ENCODE measurements at places on chromosomes 7 and 10.

DNA sequence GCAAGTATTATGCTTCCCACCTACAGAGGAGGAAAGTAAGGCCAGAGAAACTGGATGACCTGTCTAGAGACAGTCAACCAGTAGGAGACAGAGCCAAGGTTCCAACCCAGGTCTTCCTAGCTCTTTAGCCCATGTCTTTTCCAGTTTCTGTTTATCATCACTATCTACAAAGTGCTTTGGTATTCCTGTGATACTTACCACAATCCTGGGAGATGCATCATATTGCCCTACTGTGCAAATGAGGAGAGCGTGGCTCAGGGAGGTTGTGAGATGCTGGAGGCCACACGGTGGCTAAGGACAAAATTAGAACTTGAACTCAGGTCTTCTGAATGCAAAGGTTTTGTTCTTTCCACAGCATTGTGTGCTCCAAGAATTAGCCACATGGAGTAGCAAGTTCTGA is 11.2 kb upstream of the PLEKHA1 start:
- no peak for DNase-seq

GRCh38 chr10:131921184-131921583 is 20.4 kb downstream of the PPP2R2D start:
- DNase-seq: no peak

- no peak for DNase-seq
These were observed 2.0 kb downstream of the SEMA3D start for GRCh38 chr7:85184599-85185423.

GRCh38 chr7:157459966-157460365 is 123.2 kb downstream of the DNAJB6 start:
- DNase-seq: no peak

GRCh38 chr10:308572-309085 is 173.4 kb downstream of the ZMYND11 start:
- no peak for DNase-seq

DNA sequence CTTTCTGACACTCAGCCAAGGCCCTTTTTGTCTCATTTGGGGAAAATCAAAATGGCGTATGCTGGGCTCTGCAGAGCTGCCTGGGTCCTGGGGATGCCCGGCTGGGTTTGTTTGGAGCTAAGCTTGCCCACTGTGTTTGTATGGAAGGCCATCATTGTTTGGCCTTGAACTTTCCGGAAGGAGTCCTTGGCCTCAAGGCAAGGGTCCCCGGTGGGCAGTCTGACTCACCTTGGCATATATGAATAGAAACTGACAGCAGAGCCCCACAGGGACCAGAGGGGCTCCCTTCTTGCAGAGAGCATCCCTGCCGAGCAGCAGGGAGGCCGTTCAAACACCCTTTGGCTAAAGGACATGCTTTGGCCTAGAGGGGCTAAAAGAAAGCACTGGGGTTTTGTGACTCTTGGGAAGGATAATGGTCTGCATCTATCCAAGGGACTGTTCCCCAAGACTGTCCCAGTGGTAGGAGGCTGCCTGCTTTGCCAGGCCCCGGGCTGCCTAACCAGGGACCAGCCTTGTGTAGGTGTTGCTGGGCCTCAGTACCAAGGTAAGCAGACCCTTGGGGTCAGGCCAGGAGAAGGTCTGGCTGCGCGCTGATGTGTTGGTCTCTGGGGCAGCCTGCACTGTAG is 15.0 kb downstream of the SLC18A2 start:
- no peak for DNase-seq

DNA sequence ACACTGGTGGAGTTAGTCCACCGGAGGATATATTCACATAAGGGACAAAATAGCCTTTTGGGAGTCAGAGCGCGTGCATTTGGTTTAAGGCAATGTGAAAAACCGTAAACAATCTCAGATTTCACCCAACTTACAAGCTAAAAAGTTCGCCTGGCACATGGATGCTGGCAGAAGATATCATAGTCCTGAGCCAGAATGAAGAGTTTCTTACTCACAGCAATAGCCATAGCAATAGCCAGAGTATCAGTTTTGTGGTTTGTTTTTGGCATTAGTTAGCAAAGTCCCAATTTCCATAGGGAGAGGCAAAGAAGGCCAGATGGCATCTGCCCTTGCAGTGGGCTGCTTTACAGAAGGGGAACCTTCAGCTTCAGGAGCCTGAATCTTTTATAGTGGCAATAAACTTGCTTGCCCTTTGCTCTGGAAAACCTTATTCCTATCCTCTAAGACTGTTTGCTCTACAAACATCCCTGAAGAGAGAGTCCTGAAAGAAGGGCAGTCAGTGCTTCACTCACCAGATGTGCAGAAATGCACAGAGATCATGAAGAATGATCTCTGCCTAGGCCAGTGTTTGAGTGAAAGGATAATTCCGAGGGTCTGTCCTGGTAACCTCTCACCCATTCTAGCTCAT is 28.7 kb upstream of the RSBN1L start:
- DNase-seq: no peak

GRCh38 chr7:46352004-46352954 is 431.2 kb upstream of the IGFBP3 start:
- no peak for DNase-seq

GRCh38 chr10:3853547-3854303 is 68.7 kb upstream of the KLF6 start:
- no peak for DNase-seq

DNA sequence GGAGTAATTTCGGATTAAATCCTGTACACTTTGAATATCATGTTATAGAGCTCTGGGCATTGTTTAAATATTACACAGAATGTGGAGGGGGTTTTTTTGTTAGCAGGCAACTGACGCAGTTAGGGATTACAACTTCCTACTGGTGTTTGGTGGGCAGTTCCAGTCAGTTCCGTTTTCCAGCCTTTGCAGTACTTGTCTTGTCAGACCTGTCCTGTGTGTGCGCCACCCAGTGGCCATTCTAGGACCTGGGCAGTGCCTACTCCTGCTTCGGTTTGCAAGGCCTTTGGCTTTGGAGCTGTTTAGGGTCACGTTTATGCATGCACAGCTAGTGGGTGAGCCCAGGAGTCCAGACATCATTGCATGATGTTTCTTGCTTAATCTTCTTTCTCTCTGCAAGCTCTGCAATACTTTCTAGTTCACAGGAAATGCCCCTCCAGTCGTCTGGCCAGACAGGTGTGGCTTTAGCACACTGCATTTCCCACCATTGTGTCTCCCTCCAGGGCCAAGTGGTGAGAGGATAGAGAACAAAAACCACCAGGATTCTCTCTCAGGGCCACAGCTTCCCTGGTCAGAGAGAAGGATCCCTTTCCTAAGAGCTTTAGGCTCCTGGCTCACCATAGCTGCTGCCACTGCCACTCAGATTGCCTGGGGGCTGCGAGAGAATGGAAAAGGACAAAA is 96.5 kb upstream of the TARP start:
- peak; percentile 55 for DNase-seq

DNA sequence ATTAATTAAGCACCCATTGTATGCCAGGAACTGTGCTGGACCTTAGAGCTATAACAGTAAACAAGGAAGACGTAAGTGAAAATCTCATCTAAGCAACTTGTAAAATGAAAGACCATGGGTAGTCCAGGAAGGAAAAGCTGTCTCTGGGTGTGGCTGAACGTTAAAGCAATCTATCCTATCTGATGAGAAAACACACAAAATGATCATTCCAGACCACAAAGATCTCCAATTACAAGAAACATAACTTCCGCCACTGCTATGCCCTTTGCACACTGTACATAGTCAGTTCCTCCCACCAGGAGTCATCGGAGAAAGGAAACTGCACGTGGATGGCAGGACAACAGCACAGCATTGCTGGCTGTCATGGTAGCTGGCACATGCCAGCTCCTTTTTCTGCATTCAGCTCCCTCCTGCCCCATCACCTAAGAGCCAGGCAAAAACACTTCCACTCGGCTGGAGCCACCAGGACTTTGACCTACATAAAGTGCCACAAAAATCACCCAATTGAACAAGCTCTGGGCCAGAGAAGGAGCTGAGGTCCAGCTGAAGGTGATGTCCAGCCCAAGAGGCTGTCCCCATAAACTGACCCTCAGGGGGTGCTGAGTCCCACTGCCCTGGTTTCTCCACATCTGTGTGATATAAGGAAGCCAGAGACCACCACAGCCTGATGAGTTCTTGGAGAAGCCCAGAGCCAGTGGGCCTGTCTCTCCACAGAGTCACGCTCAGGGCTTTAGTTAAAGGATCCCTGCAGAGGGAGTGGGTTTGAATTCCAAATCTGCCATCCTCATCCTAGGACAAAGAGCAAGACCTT is 56.4 kb downstream of the STEAP1B start:
- no peak for DNase-seq

- no peak for DNase-seq
These were observed 43.7 kb upstream of the DGKI start for GRCh38 chr7:137890449-137890921.

GRCh38 chr7:84043661-84044191 is 150.9 kb downstream of the SEMA3A start:
- DNase-seq: no peak

DNA sequence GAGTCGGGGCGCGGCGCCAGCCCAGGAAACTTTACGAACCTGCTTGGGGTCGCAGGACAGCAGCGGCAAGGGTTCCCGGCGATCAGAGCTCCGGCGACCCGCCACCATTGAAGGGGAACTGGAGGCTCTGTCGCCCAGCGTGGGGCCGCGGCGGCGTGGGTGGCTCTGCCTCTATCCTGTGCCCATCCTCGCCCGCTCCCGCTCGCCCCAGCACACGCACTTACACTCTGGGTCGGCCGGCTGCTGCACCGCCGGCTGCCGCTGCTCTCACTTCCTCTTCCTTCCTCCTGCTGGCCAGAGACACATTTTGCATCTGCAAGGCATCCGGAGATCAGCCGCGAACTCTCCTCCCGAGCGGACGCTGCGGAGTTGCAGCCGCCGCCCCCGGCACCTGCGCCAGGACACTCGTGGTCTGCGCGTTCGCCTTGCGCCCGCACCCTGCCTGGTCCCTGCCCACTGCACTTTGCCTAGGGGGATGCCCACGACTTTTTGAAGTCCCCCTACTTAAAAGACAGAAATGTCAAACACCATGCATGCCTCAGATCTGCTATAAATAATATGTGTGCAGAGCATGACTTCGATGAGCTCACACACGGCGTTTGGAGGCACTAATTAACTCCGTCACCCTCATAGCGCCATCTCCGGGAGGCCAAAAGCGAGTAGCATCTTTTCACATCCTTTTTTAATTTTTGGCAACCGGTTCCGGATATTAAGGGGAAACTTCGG is at the start of gene ELMO1:
Gene ELMO1, minus strand, starts transcription at position 229 of the 726 bp plus-strand sequence. CDS start 106,174 bp downstream, outside the sequence.
- DNase-seq: peak; percentile 25

DNA sequence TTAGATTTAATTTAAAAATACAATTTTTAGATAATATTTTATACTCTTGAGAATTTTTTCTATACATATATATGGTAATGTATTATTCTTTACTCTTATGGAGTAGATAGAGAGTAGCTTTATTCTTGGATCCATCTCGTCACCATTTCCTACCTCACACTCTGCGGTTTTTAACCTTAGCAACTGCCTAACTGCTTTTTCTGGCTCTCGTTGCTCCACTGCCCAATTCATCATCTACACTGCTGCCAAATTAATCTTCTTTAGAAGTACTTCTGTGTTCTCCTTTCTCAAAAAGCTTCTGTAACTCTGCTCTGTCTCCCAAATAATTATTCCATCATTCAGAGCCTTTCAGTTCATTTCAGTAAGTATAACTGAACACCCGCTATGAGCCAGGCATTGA is 35.3 kb downstream of the CAPZA2 start:
- DNase-seq: no peak

- DNase-seq: no peak
These were observed 50.2 kb upstream of the UBN2 start for GRCh38 chr7:139180700-139181311.

- DNase-seq: no peak
These were observed 38.9 kb downstream of the CCAR1 start for GRCh38 chr10:68759967-68760366.

DNA sequence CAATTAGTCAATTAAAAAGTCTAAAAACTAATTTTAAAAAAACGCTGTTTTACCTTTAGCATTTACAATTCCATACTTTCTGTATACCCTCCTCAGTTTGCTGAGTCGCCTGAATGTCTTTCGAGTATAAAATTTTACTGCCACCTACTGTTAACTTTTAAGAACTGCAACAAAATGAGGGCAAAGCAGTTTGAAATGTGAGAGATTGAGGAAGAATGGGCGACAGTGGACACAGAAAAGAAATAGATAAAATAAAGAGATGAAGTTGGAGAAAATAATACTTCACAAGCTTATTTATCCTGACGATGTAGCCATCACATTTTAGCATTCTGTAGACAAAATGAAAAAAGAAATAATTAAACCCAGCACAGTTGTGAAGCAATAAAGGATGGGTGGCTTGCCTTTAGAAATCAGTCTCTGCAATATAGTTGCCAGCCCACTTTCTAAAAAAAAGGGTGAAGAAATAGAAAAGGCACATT is 110.8 kb upstream of the PTN start:
- DNase-seq: no peak

- DNase-seq: no peak
These were observed 123.8 kb downstream of the CFTR start for GRCh38 chr7:117603627-117604026.

- no peak for DNase-seq
These were observed 29.2 kb downstream of the TACR2 start for GRCh38 chr10:69387500-69387899.

- no peak for DNase-seq
These were observed 119.5 kb downstream of the CPED1 start for GRCh38 chr7:121107923-121108498.
